ENCODE measurements at places on chromosomes 5 and 9.

DNA sequence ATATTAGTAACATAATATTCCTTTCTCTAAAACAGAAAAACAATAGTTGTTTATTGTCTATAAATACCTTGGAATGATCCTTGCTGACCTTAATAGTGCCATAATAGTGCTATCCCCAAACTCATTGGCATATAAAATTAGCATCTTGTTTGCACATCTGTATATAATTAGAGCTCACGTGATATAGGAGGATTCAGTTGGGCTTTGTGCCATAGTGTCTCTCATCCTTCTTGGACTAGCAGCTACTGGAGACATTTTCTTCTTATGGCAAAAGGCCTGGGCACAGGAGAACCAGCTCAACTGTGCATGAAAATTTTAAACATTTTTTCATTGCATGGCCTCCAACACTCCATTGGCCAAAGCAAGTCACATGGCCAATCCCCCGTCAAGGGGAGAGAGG, 342.5 kb downstream of the SPATA31D1 start:
- no peak for DNase-seq

DNA sequence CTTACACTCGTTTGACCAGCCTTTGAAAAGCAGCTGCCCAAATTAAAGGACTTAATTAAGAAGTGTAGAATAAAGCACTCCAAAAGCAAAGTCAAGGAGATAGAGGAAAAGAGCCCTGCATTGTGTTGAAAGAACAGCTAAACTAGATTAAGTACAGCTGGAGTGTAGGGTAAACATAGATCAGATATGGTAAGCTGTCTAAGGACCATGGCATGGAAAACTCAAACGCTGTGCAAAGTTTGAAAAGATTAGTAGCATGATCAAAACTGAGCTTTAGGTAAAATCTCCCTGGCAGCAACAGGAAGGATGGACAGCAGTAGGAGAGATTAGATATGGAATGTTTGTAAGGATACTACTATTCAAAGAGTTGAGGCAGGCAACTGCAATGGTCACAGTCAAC, 55.4 kb downstream of the BNC2 start:
- no peak for DNase-seq

DNA sequence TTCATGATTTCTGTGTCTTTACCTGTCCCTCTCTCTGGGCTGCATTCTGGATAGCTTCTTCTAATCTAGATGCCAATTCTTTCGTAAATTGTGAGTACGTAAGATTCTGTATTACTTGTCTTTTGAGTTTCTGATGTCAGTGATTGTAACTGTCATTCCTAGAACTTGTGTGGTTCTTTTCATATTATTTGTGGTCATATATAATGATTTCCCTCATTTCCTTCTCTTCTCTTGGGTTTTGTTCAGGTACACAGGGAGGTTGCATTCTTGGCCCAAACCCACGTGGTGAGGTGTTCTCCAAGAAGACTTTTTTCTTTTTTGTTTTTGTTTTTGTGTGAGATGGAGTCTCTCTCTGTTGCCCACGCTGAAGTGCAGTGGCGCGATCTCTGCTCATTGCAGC, 13.8 kb downstream of the UGCG start:
- no peak for DNase-seq

DNA sequence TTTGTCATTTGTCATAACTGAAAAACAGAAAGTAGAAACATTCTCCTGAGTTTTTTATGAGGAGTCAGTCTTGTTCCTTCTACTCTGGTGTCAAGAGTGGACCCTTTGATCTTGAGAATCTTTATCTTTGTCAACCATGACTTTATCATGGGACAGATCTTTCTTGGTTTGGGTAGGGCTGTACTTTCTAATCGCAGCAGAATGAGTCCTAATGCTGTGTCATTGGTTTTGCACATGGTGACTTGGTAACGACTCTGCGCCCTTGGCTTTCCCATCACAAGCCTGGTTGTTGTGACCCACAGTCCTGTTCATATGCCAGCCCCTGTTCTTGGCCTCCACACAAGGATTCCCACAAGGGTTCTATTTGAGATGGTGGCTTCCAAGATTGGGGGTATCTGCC, 45.6 kb downstream of the AOPEP start:
- DNase-seq, result no peak

- DNase-seq, result no peak
Measured at GRCh38 chr5:177482359-177482795, 8.9 kb upstream of the DBN1 start.

- DNase-seq, result no peak
Measured at GRCh38 chr9:121855476-121855875, 204.0 kb downstream of the DAB2IP start.

GRCh38 chr9:13213337-13213736, 66.2 kb downstream of the MPDZ start:
- DNase-seq, result no peak

DNA sequence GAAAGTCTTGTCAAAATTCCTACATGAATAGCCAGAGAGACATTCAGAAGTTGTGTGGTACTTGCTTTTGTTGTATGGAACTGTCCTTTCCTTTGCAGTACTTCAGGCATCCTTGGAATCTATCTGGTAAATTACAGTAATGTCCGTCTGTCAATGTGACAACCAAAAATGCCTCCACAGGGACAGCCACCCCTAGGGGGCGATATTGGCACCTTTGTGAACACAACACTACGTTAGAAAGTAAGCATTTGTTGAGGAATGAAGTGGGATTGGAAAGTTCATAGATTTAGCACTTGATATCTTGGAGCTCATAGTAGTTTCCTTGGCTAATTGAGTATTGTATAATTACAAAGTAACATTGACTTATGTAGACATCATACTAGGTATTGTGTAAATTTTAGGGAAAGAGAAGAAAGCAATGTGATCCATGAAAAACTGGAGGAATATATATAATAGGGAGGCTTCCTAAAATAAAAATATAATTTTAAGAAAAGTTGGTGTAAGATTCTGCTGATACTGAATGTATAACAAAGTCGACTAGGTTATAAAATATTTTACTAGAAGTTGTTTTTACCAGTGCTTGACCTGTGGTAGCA, 32.7 kb downstream of the TMEFF1 start:
- DNase-seq, result peak; percentile 15

DNA sequence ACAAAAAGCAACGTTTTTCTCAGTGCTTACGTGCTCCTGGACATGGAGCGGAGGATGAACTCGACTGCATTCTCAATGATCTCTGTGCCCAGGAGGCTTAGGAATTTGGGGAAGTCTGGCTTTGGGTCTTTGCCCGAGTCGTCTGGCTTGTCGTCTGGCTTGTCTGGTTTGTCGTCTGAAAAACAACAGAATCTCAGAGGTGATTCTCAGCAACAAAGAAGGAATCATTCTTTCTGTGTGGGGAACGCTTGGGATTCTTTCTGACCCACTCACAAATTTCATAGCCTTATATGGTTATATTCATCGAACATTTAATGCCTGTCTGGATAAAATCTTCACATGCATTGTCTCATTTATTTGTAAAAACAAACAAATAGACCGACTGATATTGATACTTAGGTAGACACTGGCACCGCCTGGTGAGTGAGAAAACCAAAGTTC, 4.7 kb downstream of the C5orf46 start:
- DNase-seq, result no peak

- no peak for DNase-seq
Measured at GRCh38 chr5:170389550-170389892, 354 bp upstream of the KCNMB1 start.

All from activated naive CD4-positive, alpha-beta T cell (primary cell).